ENCODE measurements at places on chromosomes 13 and 19. TPM values are rescaled to one million over a fixed set of nuclear protein-coding genes. Genes with fewer than 3 reads are reported as not detected.
A peak's percentile ranks its signal among the peaks of the same experiment; 100 is the strongest.

- H3K36me3 ChIP-seq = no peaks in the 10 kb centered on the region
- DNase-seq = peak; percentile 41
- H3K4me1 ChIP-seq = no peaks in the 10 kb centered on the region
- peaks cover 61% of the 10 kb centered on the region for H3K27me3 ChIP-seq
- peak overlapping the region; percentile 40 for H3K4me3 ChIP-seq
Observed at GRCh38 chr13:36919171-36919832, 736 bp downstream of the SMAD9 start.

DNA sequence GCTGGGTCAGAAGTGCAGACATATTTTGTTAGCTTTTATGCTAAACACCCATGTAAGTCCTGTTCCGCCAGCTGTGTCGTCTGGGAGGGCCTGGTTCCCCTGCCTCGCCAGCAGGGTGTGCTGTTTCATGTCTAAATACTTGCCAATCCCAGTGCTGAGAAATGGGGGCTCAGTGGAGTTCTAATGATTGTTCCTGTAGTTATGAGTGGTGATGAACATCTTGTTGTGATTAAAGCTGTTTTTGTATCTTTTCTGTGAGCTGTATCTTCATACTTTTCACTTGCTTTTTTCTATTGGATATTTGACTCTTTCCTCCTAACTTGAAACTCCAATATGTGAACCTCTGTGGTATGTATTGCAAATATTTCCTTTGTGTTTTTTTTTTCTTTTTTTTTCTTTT lies 32.7 kb downstream of the KDM4B start:
- H3K4me1 ChIP-seq = peaks cover 6% of the 10 kb centered on the region
- no peak overlapping the region for H3K27ac ChIP-seq
- no peak for DNase-seq
- no peaks in the 10 kb centered on the region for H3K27me3 ChIP-seq

The IL12RB1 gene
- 52.5 TPM for total RNA-seq

DNA sequence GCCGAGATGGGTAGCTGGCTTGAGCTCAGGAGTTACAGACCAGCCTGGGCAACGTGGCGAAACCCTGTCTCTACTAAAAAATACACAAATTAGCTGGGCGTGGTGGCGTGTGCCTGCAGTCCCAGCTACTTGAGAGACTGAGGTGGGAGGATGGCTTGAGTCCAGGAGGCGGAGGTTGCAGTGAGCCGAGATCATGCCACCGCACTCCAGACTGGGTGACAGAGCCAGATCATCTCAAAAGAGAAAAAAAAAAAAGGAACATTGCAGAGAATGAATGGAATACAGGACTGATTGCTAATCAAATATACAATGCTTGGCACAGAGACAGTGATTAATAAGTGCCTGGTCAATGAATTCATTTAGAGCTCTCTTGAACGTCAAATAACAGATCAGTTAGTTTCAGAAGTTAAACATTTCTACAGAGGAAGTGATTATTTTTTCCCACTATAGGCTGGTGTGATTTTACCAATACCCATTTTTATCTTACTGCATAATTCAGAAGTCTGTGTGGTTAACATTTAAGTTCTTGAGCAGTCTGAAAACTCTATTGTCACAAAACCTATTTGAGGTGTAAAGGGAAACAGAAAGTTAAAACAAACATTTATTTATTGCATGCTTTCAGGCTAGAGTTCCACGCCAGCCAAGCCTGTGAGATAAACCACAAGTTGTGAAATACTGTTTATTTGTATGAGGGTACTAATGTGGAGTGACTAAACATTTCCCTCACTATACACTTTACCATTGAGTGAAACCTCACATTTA lies 7.7 kb upstream of the TBC1D4 start:
- no peak for DNase-seq
- no peaks in the 10 kb centered on the region for H3K36me3 ChIP-seq
- peaks cover 8% of the 10 kb centered on the region for H3K4me1 ChIP-seq
- no peak overlapping the region for H3K4me3 ChIP-seq

- no peak overlapping the region for H3K27ac ChIP-seq
- DNase-seq = no peak
- no peaks in the 10 kb centered on the region for H3K27me3 ChIP-seq
- no peaks in the 10 kb centered on the region for H3K4me1 ChIP-seq
Observed at GRCh38 chr13:97306645-97307044, 84.5 kb downstream of the MBNL2 start.

DNA sequence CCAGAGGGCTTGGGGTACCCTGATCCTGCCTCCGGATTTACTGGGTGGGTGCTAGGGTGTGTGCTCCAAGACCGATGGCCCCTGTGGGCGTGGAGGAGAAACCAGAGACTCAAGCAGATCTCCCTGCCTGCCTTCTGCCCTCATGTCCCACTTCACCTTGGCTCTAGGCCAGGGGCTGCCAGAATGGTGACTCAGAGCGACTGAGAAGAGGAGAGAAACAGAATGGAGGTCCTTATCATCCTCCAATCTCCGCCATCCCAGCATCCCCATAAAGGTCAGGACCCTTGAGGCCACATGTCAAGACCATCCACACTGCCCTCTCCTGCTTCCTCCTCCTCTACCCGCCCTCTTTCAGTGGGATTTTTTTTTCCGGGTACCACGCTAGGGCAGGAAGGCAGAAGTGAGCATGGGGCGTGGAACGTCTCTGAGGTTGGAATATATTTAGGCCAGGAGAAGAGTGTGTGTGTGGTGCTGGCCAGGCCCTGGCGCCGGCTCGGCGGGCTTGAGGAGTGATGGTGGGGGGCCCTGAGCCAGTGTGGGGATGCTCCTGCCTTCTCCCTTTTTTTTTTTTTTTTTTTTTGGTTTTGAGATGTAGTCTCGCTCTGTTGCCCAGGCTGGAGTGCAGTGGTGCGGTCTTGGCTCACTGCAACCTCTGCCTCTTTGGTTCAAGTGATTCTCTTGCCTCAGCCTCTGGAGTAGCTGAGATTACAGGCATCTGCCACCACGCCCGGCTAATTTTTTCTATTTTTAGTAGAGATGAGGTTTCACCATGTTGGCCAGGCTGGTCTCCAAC lies 22.3 kb downstream of the IER2 start:
- peak overlapping the region; percentile 85 for H3K4me3 ChIP-seq
- peaks cover 45% of the 10 kb centered on the region for H3K4me1 ChIP-seq
- DNase-seq = peak; percentile 71
- peak overlapping the region; percentile 94 for H3K27ac ChIP-seq

The ZNF791 gene
- total RNA-seq = 37.1 TPM

DNA sequence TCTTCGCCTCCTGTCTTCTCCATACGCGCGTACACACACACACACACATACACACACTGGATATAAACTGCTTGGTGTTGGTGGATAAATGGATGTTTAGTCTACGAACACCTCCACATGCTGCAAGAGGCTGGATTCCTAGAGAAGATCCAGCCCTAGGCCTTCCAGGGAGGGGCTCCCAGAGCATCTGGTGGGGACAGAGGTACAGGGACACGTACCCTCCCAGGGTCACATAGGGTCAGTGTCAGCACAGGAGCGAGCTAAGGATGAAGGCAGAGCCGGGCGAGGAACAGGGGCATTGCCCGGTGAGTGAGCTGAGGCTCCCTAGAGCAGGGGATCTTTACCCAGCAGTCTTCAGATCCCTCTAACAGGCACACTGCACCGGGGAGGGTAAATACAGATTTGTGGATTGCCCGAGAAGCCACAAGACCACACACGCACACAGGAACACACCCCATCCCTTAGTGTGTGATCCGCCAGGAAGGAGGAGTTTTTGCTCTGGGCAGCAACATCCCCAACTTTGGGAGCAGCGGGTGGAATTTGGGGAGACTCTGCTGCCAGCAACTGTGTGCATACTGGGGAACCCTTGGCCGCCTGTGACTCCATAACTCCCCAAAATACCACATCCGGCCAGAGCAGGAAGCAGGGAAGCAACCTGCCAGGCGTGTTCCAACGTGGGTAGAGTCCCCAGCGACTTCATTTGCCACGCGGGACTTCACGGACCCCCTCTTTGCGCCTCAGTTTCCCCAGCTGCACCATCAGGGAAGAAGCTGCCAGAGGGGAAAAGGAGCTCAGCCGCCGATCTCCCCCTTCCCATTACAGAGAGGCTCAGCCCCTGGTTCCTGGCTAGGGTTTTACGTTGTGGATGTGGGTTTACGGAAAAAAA lies 5.8 kb upstream of the TLE2 start:
- peaks cover 45% of the 10 kb centered on the region for H3K27me3 ChIP-seq
- peak overlapping the region; percentile 96 for H3K27ac ChIP-seq
- peak overlapping the region; percentile 83 for H3K4me3 ChIP-seq
- H3K36me3 ChIP-seq = no peaks in the 10 kb centered on the region
- DNase-seq = peak; percentile 64

DNA sequence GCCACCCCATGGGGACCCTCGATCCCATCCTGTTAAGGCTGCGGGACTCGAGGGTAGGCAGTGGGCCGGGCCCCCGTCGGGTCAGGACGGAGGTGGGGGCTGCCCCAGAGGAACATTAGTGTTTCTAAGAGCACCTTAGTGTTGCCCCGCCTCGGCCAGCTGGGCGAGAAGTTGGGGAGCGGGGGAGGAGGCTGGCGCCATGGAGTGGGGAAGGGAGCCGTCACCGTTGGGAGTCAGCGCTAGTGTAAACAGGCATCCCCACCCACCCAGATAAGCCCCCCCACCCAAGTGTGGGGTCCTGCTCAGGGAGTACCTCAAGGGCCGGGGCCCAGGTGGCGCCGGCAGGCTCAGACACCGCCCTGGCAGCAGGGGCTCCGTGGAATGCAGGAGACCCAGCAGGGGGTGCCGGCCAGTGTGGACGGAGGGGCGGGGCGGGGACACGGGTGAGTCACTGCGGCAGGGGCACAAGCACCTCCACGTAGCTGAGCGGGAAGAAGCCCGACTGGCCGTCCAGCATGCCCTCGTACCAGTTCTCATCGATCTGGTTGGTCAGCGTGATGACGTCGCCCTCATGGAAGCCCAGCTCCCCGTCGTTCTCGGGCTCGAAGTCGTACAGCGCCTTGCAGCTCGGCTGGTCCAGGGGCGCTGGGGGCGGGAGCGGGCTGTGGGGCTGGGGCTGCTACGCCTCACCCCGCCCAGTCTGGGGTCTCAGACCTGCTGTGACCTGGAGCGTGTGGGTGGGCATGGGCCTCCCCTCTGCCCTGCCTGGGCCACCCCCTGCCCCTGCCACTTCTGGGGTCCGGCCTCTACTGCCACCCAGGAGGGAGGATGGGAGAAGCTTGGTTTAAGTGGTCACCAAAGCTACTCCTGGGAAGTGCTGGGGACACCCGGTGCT lies 18.0 kb downstream of the MPND start:
- no peak overlapping the region for H3K27ac ChIP-seq
- H3K27me3 ChIP-seq = no peaks in the 10 kb centered on the region
- peaks cover 2% of the 10 kb centered on the region for H3K4me1 ChIP-seq
- H3K4me3 ChIP-seq = no peak overlapping the region
- H3K36me3 ChIP-seq = peaks cover 6% of the 10 kb centered on the region

- peaks cover 9% of the 10 kb centered on the region for H3K4me1 ChIP-seq
- no peaks in the 10 kb centered on the region for H3K36me3 ChIP-seq
- peak; percentile 97 for DNase-seq
- H3K27ac ChIP-seq = peak overlapping the region; percentile 78
Observed at GRCh38 chr19:3821857-3822364, 35.7 kb upstream of the MATK start.

- H3K27me3 ChIP-seq = no peaks in the 10 kb centered on the region
- peak overlapping the region; percentile 98 for H3K27ac ChIP-seq
- peak overlapping the region; percentile 98 for H3K4me3 ChIP-seq
- H3K4me1 ChIP-seq = peaks cover 12% of the 10 kb centered on the region
- DNase-seq = no peak
- peaks cover 16% of the 10 kb centered on the region for H3K36me3 ChIP-seq
Observed at GRCh38 chr19:47272448-47273312, 2.0 kb upstream of the INAFM1 start.

- H3K36me3 ChIP-seq = peaks cover 2% of the 10 kb centered on the region
Observed at GRCh38 chr13:50387051-50387581, 371.9 kb downstream of the KCNRG start.
